NCI-H1417 (cell line): ENCODE measurements at places on chromosomes 2 and 18.

GRCh38 chr2:226583715-226584114, 215.9 kb downstream of the IRS1 start:
- DNase-seq: no peak

GRCh38 chr2:219627103-219628100, at the start of gene SLC4A3:
TSS of gene SLC4A3 (plus strand) at chr2:219627630. CDS start at chr2:219627993, 363 bp downstream.
- DNase-seq: peak; percentile 69

GRCh38 chr2:210503001-210503623, 26.6 kb upstream of the LANCL1 start:
- peak; percentile 15 for DNase-seq

GRCh38 chr2:30266051-30266621, 34.8 kb downstream of the LBH start:
- peak; percentile 41 for DNase-seq

- DNase-seq: peak; percentile 96
These were observed at the start of gene BCL2L11 for GRCh38 chr2:111120253-111121027. TSS of gene BCL2L11 (plus strand) at chr2:111120914. CDS start at chr2:111123746, 2,832 bp downstream.
